Temporal lobe (tissue), 4 donors: ENCODE measurements at places on chromosomes 5 and 9. TPM values are rescaled to one million over a fixed set of nuclear protein-coding genes. Genes with fewer than 3 reads are reported as not detected.

The FOXD4L3 gene
- not detected for total RNA-seq

The CENPK gene
- total RNA-seq: 5.4 TPM

The IL3 gene
- not detected for total RNA-seq

The ENTREP1 gene
- 3.2 TPM for total RNA-seq

The STOM gene
- 13.5 TPM for total RNA-seq

The SNCAIP gene
- 41.1 TPM for total RNA-seq

The SEC16A gene
- total RNA-seq: 20.7 TPM

The KIF20A gene
- 2.2 TPM for total RNA-seq

The ABO gene
- total RNA-seq: not detected

The LRRC19 gene
- under 0.01 TPM for total RNA-seq
